HEK293T (cell line): ENCODE measurements at places on chromosomes 1 and 21.
A peak's percentile ranks its signal among the peaks of the same experiment; 100 is the strongest.

DNA sequence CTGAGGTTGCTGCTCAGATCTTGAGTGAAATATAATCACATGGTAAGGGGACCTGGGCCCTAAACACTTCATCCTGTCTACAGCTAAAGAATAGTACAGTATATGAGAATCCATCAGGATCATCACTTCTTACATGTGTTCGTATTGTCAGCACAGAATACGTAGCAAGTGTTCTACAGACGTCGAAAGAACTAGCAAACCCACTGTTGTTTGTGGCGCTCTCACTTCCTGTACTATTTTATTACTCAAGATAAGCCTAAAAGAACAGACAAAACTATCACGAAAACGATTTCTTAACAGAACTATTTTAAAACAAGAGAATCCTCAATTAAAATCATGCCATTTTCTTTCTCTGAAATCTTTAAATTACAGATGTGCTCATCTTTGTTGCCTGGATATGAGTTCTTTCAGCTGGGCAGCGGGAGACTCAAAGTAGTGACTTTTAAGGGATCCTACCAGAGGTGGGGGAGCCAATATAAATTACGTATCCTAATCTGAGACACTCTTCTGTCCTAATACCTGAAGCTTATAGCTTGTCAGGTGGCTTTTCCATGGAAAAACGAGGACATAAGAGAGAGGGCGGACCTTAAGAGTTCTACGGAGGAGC lies 724 bp downstream of the ST7L start:
- DNase-seq, result no peak

GRCh38 chr1:157277913-157278312 lies 139.7 kb upstream of the ETV3 start:
- DNase-seq, result no peak

DNA sequence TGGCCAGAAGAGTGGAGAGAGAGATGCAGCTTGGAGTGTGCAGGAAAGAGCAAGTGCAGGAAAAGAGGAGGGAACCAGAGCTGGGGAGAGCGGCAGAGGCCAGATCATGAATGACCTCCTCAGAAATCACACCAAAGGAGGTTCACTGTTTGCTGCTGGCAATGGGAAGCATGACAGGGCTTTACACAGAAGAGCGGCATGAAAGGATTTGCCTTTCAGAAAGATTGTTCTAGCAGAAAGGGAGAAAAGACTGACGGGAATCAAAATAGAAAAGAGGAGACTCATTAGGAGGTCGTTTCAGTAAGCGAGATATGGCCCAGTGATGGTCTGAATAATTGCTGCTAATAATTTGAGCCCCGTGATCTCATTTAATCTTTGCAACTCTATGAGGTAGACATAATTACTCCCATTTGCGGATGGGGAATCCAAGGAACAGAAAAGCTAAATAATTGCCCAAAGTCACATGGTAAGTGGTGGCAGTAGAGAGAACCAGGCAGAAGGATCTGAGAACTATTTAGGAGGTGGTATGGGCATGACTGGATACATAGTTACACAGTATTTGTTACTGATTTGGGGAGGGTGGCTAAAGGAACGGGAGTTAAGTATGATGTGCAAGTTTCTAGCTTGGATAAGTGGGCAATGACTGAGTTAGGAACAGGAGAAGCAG lies 12.5 kb upstream of the HNRNPR start:
- DNase-seq, result no peak

GRCh38 chr1:89143484-89143883 lies 17.6 kb upstream of the GBP2 start:
- no peak for DNase-seq

- DNase-seq, result peak; percentile 81
These were observed at the start of gene FRRS1 for GRCh38 chr1:99766378-99766800. Gene FRRS1 (minus strand): TSS chr1:99766635. CDS start chr1:99748768, 17,867 bp downstream.

GRCh38 chr21:39381009-39381408 lies 32.1 kb upstream of the HMGN1 start:
- DNase-seq, result no peak

- no peak for DNase-seq
These were observed 8.7 kb downstream of the ITSN1 start for GRCh38 chr21:33650929-33651509.

GRCh38 chr1:167714098-167714438 lies 7.7 kb upstream of the MPZL1 start:
- DNase-seq, result peak; percentile 82

DNA sequence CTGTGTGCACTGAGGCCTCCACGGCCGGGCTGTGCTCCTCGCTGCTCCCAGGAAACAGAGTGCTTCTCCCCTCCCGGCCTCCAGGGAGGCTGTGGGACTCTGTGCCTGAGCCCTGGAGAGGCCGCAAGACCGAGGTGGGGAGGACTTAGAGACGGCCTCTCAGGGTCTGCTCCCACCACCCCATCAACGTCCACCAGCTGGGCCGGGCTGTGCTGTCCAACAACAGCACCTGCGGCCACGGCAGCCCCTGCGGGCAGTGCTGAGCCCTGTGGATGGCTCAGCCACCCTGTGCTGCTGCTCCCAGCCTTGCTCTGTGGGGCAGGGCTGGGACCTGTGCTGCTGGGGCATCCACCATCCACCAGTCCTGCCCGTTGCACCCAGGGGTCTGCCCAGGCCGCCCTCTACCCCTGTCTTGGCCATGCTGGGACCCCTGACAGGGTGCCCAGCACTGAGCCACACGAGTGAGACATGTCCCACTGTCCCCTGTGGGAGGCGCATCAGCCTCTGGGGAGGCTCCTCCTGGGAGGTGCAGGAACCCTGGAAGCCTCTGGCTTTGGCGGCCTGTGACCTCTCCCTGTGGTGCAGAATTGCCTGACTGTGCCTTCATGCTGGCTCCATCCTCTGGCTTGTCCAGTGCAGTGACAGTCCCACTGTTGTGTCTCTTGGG lies 31.2 kb upstream of the LRRC3 start:
- DNase-seq, result no peak

GRCh38 chr1:17732475-17732874 lies 22.7 kb upstream of the ACTL8 start:
- DNase-seq, result no peak

DNA sequence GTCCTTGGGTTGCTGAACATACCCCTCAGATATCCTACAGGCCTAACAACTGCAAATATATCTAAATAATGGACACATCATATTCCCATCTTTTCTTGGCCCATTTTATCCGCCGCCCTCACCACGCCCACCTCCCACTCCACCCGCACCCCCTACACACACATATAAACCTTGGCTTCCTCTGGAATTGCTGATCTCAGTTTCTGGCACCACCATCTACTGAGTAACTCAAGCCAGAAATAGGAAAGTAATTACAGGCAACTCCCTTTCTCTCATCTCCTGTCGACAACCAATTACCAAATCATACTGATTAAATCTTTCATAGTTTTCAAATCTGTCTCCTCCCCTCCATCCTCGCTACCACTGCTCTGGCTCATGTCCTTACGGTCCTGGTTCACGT lies 4.7 kb downstream of the RGS8 start:
- DNase-seq, result no peak

GRCh38 chr21:22758478-22758877 lies 1760.3 kb downstream of the NCAM2 start:
- no peak for DNase-seq

DNA sequence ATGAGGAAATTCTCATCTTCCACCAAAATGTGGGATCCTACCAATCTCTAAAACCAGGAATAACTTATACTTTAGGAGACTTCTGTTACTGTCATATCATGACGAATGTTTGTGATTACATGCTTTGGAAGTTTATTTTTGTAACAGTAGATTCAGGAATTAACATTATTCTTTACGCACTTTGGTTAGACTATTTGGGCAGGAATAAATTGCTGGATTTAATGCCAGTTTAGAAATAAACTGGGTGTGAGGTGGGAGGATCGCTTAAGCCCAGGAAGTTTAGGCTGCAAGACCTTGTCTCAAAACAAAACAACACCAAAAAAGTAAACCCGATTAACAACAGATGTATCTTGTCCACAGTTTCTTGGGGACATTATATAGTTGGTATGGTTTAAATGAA lies 52.1 kb downstream of the MIGA1 start:
- DNase-seq, result no peak

- no peak for DNase-seq
These were observed 39.5 kb downstream of the XCL2 start for GRCh38 chr1:168504064-168504837.

DNA sequence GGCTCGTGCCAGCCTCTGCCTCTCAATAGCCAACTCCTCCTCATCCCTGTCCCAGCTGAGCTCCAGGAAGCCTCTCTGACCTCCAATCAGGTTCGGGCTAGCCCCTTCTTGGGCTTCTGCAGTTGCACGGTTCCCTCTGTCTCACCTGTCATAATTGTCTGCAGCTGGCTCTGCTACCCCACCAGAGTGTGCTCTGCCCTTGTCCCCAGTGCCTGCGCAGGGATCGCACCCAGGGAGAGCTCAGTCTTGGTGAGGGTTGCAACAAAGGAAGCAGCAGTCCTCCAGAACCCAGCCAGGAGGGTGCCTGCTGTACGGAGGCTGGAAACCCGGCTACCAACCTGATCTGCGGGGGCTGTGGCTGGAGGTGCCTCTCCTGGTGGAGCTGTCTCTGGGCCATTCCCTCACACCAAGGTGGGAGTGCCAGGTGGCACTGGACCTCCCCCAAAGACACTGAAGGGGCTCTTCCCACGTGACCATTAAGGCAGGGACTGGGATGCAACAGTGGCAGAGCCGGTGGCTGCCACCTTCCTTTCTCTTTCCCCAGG lies 63.5 kb upstream of the DMRTB1 start:
- no peak for DNase-seq

DNA sequence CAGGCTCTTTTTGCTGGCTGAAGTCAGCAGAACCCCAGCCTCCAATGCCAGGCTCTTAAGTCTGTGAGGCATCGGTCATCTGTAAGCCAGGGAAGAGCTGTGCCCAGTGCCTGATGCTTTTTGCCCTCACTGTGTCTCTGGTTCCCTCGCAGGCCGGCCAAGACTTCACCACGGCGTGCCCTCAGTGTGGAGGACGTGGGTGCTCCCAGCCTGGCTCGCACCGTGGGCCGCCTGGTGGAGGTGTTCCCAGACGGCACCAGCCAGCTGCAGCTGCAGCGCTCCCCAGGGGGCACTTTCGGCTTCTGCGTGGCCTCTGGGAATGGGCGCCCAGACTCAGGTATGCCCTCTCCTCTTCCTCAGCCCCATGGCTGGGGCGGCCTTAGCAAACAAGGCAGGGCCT lies 32.5 kb downstream of the KIAA1614 start:
- no peak for DNase-seq

DNA sequence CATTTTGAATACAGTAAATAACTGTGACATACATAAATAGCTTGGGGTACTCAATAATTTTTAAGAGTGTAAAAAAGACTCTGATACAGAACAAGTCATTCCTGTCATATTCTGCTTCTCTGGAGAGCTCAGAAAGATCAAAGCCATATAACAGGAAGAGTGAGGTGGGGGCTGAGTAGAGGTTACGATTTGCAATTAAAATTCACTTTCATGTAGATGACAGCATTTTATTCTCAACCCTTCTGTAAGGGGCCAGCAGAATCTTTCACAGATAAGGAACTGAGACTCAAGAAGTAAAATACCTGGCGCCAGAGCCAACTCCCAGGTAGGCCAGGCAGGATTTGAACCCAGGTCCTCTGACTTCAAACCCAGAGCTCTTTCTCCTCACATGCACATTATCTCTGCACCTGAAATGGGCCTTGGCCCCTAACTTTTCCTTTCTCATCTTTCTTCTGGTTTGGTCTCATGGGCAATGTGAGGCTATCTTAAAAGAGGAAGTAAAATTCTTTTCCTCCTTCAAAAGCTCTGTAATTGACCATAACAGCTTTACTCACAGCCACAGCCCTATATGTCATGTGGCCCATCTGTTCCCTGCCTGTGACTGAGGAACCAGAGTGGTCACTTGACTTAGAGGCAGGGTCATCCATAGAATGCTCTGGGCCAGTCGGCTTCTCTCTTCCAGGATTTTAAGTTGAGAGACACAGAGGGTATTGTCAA lies 80.9 kb upstream of the SYT6 start:
- DNase-seq, result no peak

DNA sequence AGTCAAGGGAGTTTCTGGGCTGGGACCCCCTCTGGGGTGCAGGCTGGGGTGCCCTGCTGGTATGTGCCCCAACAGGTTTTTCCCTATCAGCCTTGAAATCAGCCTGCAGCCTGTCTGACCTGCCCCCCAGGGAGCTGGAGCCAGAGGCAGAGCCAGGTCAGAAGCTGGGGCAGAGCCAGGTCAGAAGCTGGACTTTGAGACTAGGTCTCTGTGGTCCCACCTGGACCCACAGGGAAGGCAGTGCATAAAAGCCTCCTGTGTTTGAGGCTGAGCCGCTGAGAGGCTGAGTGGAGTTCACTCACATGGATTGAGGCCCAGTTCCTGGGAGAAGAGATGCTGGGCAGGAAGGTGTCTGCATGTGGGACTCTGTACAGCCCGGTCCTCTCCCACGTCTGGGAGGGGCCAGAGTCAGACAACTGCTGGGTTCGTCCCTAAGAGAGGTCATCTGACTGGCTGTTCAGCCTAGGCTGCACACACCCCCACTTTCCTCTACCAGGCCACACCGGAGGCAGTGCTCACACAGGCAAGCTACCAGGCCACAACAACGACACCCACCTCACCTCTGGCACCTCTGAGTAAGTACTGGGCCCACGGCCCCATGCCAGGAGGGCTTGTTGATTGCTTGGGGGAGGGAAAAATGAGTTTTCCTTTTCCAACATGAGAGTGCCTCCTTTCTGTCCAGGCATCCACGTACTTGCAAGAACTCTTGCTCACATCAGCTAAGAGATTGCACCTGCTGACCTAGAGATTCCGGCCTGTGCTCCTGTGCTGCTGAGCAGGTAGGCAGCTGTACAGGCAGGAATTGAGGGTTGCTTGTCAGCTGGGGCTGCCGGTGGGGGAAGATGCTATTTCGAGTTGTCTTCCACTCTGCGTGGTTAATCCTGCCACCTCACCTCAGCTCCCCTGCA lies at the start of gene ANXA9:
TSS of gene ANXA9 (plus strand) at position 488 of the 908 bp plus-strand sequence. CDS start 814 bp downstream, outside the sequence.
- no peak for DNase-seq

DNA sequence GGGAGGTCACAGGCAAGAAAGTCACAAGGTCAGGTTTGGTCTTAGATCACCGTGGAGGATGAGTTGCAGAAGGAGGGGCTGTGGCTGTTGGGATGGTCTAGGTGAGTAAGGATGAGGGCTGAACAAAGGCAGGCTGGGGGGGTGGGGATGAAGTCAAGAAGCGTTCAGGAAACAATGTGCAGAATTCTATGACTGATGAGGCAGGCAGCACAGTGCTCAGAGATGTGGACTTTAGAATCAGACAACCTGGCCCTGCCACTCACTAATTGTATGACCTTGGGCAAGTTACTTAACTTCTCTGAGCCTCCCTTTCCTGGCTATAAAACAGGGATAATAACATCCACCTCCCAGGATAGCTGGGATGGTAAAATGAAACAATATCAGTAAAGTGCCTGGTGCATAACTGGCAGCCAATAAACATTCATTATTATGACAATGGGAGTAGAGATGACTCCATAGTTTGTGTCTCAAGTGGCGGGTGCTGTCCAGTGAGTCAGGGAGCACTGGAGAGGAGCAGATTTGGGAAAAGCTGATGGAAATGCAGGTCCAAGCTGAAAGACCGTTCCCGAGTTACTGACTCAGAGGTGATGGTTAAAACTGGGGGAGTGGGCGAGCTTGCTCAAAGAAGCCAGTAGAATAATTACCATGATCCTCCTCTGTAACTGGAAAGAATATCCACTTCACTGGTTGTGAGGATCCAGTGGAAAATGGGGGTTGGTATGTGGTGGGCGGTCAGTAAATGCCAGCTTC lies 2.1 kb downstream of the TIE1 start:
- DNase-seq, result no peak

GRCh38 chr1:108557296-108557695 lies 2.6 kb upstream of the EEIG2 start:
- DNase-seq, result no peak

- DNase-seq, result no peak
These were observed 21.9 kb upstream of the RABGGTB start for GRCh38 chr1:75764057-75764655.
